MCF 10A (cell line): ENCODE measurements at places on chromosomes 1 and 21.

GRCh38 chr21:35377505-35378090, 328.5 kb upstream of the RUNX1 start:
- peak; percentile 23 for DNase-seq

DNA sequence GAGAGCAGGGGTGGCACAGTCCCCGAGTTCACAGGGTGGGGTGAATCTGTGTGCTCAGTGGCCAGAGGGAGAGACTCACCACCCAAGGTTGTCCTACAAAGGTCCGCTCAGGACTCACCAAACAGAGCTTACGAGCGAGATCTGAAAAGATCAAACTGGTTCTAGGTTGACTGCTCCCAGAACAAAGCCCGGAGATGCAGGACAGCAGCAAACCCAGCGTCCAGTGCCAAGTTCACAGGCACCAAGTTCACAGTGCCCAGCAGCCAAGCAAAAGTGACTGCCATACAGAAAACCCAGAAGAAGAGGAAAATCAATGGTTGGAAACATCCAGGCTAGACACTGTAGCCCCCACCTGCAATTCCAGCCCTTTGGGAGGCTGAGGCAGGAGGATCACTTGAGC, 35.7 kb downstream of the AGPAT3 start:
- no peak for DNase-seq

GRCh38 chr1:93171549-93172034, 8.6 kb downstream of the TMED5 start:
- DNase-seq = no peak

- no peak for DNase-seq
Measured at GRCh38 chr1:94316183-94316582, 78.8 kb upstream of the ARHGAP29 start.

DNA sequence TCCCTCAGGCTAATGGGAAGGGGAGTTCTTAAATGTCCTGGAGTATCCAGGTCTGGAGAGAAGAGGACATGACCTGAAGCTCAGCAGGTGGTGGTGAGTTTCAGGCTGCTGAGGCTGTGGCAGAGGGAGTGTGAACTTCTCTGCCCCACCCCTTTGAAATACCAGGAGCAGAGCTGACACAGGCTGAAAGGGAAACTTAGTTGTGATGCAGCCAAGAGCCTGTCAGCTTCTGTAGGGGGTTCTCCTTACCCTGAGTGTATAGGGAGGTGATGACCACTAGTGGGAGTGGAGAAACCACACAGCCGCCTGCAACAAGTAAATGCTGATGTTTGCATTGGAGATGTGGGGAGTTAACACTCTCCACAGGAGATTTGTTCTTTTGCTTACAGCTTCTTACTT, 152.3 kb downstream of the FCRL5 start:
- DNase-seq = peak; percentile 21

- peak; percentile 84 for DNase-seq
Measured at GRCh38 chr1:145690587-145691558, 16.3 kb downstream of the PDZK1 start.

- DNase-seq = peak; percentile 54
Measured at GRCh38 chr1:232904566-232904965, 45.8 kb upstream of the NTPCR start.

GRCh38 chr1:37028981-37029617, 5.2 kb downstream of the GRIK3 start:
- DNase-seq = no peak

DNA sequence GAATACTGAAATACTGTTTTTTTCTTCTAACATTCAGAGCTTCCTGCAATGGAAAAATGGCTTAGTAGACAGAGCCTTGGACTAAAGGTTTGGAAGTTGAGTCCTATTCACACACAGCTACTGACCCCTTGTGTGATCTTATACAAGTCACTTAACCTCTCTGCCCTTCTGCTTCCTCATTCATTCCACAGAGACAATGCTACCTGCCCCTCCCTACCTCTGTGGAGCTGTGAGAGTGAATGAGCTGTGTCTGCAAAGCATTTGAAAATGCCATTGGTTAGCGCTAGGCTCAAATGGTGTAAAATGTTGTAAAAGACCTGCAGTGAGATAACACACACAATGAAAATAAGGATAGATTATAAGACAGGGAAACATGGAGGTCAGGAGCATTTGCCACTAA, 214.4 kb downstream of the BARHL2 start:
- DNase-seq = no peak

- DNase-seq = peak; percentile 53
Measured at GRCh38 chr1:5975133-5975880, 16.9 kb downstream of the NPHP4 start.

GRCh38 chr1:201171063-201172036, 17.1 kb upstream of the TMEM9 start:
- DNase-seq = peak; percentile 32

DNA sequence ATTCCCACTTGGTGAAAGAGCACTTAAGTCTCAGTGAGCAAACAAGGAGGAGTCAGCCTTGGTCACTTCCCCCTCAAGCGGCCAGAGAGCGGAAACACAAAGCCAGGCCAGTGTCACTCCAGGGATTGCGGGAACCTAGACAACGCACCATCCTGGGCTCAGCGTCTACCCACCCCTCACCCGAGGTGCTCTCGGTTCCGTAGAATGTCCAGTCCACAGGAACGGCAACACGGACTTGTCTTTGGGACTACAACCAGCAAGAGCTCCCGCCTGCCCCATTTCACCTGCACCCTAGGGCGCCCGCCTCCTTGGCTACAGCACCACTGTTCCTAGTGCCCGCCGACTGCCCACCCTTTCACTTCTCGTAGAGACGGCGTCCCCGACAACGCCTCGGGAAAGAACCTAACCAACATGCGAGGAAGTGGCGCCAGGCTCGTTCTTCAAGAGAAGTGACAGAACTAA, 509 bp downstream of the GDAP2 start:
- DNase-seq = peak; percentile 65
